ENCODE measurements at places on chromosomes 1 and 21. TPM values are rescaled to one million over a fixed set of nuclear protein-coding genes. Genes with fewer than 3 reads are reported as not detected.

DNA sequence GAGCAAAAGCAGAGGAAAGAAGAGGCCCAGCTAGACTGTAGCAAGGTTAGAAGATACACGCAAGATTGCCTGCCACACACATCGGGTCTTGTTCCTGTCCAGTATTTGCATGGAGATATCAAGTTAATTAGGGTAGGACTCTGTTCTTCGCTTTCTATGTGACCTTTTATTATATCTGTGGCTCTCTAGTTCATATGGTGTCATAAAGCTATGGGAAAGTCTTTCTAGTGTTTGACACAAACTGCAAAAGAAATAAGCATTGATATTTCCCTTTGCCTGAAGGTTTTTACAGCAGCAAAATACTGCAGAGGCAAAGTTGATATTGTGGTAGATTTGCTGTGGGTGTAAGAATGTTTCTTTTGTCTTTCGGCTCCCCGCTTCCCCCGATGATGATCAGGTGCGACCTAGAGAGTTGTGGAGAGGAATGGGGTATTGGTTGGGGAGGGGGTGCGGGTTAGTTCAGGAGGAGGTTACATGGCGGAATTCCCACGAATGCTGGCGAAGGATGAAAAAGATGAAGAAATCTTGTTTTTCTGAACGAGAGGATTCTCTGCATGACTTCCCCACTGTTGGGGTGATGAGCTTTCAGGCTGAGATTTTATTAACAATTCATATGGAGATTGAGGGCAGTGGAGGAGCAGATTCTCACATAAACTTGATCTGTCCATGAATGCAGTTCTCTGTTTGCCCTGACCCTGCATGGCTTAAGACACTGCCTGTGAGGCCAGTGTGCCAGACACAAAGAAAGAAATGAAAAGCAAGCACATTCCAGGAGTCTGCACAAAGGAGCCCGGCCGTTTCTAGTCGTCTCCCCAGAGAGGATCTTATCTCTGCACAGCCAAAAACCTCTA, 550.2 kb downstream of the USP25 start:
- peak overlapping the region; percentile 77 for H3K27ac ChIP-seq
- H3K36me3 ChIP-seq: no peaks in the 10 kb centered on the region
- H3K4me3 ChIP-seq: peak overlapping the region; percentile 61
- peak; percentile 52 for DNase-seq
- peaks cover 24% of the 10 kb centered on the region for H3K4me1 ChIP-seq

GRCh38 chr1:64163970-64164369, 39.5 kb upstream of the UBE2U start:
- no peak overlapping the region for H3K27ac ChIP-seq
- peaks cover 6% of the 10 kb centered on the region for H3K36me3 ChIP-seq
- peaks cover 9% of the 10 kb centered on the region for H3K4me1 ChIP-seq
- no peak for DNase-seq
- H3K27me3 ChIP-seq: no peaks in the 10 kb centered on the region
- no peak overlapping the region for H3K4me3 ChIP-seq

GRCh38 chr21:39029900-39030884, 153.1 kb downstream of the PSMG1 start:
- H3K36me3 ChIP-seq: no peaks in the 10 kb centered on the region
- DNase-seq: no peak
- H3K27me3 ChIP-seq: no peaks in the 10 kb centered on the region

DNA sequence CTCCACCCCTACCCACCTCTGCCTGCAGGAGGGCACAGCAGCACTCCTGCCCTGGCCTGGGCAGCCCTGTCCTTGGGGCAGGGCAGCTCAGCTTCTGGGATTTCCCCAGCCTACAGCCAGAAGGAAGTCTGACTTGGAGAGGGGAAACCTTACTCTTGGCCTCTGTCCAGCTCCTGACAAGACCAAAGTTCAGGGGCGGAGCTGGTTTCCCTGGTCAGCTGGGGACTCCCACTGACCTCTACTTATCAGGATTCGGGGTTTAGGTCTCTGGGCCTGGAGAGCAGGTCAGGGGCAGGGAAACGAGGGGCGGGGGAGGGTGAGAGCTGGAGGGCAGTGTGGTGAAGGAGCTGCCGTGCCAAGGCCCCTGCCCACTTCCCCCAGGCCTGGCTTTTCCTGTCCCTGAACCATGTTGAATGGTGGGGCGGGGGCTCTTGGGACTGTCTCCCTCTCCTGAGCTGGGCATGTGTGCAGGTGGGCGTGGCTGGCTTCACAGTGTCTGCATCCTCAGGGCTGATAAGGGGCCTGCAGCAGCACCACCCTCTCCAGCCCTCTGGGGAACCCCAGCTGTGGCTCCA, 16.8 kb upstream of the ETV3 start:
- no peaks in the 10 kb centered on the region for H3K27me3 ChIP-seq
- no peak overlapping the region for H3K27ac ChIP-seq
- no peaks in the 10 kb centered on the region for H3K36me3 ChIP-seq
- no peaks in the 10 kb centered on the region for H3K4me1 ChIP-seq

DNA sequence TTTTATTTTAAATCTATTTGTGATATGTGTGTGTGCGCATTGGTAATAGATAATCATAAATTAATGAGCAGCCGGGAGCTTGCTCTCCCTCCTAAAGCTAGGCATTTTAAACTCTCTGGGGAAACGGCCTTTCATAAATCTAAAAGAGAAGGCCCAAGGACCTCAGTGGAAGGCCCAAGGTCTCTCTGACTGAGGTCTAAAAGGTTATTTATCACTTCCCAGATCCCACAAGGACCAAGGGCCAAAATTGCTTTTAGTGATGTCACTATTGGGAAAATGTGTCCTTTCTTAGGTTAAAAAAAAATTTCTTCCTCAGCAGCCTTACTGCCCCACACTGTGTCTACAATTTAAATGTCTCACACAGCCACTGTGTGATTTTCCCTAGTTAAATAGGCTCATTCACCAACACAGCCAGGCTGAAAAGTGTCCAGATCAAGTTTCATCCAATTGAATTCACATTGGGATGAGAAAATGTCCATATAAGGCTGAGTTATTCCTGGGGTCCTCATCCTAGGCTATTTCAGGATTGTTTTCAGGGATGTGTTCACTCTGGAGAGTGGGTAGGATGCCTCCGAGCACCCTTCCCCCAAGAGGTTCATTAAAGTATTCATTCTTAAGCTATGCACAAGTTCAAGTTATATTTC, 46.1 kb downstream of the SLC44A3 start:
- H3K27me3 ChIP-seq: no peaks in the 10 kb centered on the region
- DNase-seq: no peak
- no peak overlapping the region for H3K4me3 ChIP-seq
- no peaks in the 10 kb centered on the region for H3K36me3 ChIP-seq

GRCh38 chr1:38486085-38486484, 373.5 kb downstream of the RRAGC start:
- H3K4me1 ChIP-seq: no peaks in the 10 kb centered on the region
- H3K27me3 ChIP-seq: no peaks in the 10 kb centered on the region
- no peaks in the 10 kb centered on the region for H3K36me3 ChIP-seq
- DNase-seq: no peak

- no peak overlapping the region for H3K4me3 ChIP-seq
- DNase-seq: no peak
- no peaks in the 10 kb centered on the region for H3K4me1 ChIP-seq
- H3K27ac ChIP-seq: no peak overlapping the region
Measured at GRCh38 chr21:25496825-25497482, 110.3 kb downstream of the MRPL39 start.

DNA sequence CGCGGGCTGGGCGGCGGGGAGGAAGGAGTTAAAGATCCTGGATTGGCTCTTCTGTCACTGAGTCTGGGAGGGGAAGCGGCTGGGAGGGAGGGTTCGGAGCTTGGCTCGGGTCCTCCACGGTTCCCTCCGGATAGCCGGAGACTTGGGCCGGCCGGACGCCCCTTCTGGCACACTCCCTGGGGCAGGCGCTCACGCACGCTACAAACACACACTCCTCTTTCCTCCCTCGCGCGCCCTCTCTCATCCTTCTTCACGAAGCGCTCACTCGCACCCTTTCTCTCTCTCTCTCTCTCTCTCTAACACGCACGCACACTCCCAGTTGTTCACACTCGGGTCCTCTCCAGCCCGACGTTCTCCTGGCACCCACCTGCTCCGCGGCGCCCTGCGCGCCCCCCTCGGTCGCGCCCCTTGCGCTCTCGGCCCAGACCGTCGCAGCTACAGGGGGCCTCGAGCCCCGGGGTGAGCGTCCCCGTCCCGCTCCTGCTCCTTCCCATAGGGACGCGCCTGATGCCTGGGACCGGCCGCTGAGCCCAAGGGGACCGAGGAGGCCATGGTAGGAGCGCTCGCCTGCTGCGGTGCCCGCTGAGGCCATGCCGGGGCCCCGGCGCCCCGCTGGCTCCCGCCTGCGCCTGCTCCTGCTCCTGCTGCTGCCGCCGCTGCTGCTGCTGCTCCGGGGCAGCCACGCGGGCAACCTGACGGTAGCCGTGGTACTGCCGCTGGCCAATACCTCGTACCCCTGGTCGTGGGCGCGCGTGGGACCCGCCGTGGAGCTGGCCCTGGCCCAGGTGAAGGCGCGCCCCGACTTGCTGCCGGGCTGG, at the start of gene NPR1:
Gene NPR1 (plus strand): TSS at position 170 of the 818 bp plus-strand sequence. CDS start 421 bp downstream, at position 591.
- H3K27me3 ChIP-seq: no peaks in the 10 kb centered on the region
- peak within 1 kb of the TSS; percentile 70 for H3K4me3 ChIP-seq
- DNase-seq: peak; percentile 83

DNA sequence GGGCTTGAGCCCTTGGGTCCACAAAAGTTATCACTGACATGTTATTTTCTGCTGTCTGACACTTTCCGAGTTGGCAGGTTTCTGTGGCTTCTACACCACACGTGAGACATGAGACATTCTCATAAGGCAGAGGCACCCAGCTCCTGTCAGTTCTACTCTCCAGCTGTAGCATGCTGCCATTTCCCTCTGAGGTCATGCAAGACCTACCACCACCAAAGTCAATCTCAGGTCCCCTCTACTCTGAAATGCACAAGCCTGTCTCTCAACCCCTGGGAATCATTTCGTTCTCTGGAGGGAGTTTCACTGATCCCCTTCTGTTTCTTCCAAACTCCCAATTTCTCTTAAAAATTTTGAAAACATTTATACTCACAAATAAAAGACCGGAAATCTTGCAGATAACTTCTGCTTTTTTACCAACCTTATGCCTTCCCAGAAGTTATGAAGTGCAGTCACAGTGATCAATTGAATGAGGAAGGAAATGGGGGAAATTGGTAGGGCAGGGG, 39.5 kb upstream of the CR2 start:
- no peak overlapping the region for H3K27ac ChIP-seq
- no peaks in the 10 kb centered on the region for H3K4me1 ChIP-seq
- H3K36me3 ChIP-seq: no peaks in the 10 kb centered on the region

- no peak overlapping the region for H3K27ac ChIP-seq
- H3K4me3 ChIP-seq: no peak overlapping the region
Measured at GRCh38 chr21:19999369-20000272, 998.6 kb upstream of the NCAM2 start.

KRTAP19-1 gene
- total RNA-seq: not detected

DNA sequence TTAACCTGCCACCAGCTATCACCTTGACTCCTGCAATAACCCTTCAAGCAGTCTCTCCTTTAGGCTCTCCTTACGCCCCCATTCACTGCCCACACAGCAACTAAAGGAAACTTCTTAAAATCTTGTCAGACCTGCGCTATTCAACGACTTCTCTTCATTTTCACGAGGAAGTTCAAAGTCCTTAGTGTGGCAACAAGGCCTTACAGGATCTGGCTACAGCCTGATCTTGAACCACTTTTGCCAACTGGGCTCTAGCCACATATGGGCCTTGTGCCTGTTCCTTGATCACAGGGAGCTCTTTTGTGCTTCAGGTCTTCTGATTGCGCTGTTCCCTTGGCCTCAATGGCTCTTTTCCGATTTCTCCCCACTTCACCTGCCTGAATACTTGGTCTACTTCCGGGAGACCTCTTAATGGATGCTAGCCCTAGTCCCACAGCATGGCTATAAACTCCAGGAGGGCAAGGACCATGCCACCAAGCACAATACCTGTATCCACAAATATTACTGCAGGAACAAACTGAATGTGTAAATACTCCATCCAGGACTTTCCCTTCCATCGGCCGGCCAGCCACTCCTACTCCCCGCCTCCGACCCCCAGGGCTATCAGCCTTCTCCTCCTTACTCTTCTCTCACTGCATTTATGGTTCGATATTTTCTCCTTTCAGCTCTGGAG, 2.3 kb upstream of the CTNNBIP1 start:
- peaks cover 13% of the 10 kb centered on the region for H3K4me1 ChIP-seq
- H3K27ac ChIP-seq: peak overlapping the region; percentile 78
- no peaks in the 10 kb centered on the region for H3K27me3 ChIP-seq
- DNase-seq: no peak

DNA sequence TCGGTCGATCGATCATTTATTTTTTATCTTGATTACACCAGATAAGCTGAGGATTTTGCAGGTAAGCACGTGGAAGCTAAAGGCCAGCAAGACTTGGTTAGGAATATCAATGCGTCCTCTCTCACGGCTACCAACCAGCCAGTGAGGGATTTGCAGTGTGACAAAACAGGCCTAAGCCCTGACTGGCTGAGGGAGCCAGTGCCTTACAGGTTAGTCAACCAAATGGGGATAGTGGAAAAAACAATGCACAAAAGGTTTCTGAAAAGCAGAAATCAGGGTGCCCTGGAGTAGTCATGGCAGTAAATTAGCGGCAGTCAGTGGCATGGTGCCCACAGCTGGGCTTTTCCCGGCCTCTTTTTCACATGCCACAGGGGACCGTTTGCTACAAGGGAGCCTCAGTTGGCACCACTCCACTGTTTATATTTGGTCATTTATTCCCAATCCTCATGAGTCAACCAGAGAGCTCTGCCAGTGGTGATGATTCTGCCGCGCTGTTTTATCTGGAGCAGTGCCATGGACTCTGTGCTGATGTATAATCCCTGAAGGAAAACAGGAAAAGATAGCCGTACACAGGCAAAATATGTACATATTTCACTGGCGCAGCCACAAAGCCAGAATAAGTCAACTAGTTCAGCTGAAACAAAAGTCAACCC, 167.6 kb downstream of the RHOU start:
- peak; percentile 81 for DNase-seq
- peaks cover 5% of the 10 kb centered on the region for H3K4me1 ChIP-seq
- H3K27me3 ChIP-seq: no peaks in the 10 kb centered on the region
- H3K36me3 ChIP-seq: no peaks in the 10 kb centered on the region
- H3K27ac ChIP-seq: no peak overlapping the region
- no peak overlapping the region for H3K4me3 ChIP-seq

SPRR2E gene
- not detected for total RNA-seq

DNA sequence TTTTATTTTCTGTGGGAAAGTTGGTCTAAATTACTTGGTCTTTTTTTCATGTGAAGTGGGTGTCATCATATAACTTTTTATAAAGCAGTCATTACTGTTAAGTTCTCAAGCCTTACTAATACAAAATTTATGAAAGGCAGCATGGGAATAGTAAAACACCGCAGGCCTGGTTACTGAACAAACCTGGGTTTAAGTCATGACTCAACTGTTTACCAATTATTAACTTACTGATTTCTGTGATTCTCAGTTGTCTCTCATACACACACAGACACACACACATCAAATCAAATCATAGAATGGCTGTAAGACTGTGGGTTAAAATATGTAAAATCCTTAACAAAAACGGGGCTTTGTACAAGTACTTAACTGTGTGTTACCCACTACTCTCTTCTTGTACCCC, 14.6 kb downstream of the MAEL start:
- H3K4me1 ChIP-seq: no peaks in the 10 kb centered on the region
- DNase-seq: no peak
- no peak overlapping the region for H3K4me3 ChIP-seq
- H3K27ac ChIP-seq: no peak overlapping the region
- H3K36me3 ChIP-seq: no peaks in the 10 kb centered on the region

NID1 gene
- total RNA-seq: 31.8 TPM

All from psoas muscle (tissue), 8 donors.